ENCODE measurements at places on chromosomes 1 and 21. TPM values are rescaled to one million over a fixed set of nuclear protein-coding genes. Genes with fewer than 3 reads are reported as not detected.
A peak's percentile ranks its signal among the peaks of the same experiment; 100 is the strongest.

DNA sequence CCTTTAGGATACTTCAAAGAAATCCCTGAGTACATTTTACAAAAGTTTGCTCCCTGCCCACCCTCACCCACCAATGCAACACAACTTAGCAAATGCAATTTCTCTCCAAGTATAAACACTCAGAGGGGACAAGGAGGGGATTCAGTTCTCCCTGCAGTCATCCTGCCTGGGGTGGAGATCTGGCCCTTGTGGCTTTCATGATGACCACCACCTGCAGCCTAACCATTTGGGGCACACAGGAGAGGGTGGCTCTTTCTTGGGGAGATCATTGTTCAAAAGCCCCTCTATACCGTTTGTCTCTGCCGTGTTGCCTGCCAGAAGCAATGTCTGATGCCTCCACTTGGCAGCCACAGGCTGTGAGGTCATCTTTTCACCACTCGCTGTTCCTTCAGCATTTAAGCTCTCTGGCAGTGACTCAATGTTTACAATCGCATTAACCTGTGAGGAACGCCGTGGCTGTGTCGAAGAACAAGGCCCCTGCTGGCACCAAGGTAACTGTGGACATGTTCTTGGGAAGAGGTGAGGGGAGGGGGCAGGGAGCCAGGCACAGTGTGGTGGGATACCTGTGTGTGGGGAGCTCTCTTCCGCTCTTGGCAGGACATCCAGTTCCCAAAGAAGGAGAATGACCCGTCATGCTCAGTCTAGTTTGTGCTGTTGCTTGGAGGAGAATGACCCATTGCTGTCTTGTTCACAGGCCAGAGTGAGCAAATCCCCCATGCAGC, 103.9 kb upstream of the DUSP10 start:
- peaks cover 18% of the 10 kb centered on the region for H3K4me1 ChIP-seq
- peak; percentile 87 for DNase-seq
- no peak overlapping the region for H3K4me3 ChIP-seq

GRCh38 chr1:177133977-177134538, 30.5 kb downstream of the ASTN1 start:
- H3K4me1 ChIP-seq = no peaks in the 10 kb centered on the region
- H3K36me3 ChIP-seq = no peaks in the 10 kb centered on the region
- no peak overlapping the region for H3K27ac ChIP-seq
- no peak for DNase-seq
- peaks cover 3% of the 10 kb centered on the region for H3K27me3 ChIP-seq
- no peak overlapping the region for H3K4me3 ChIP-seq

Gene GPR61
- 0.50 TPM for total RNA-seq

- peaks cover 22% of the 10 kb centered on the region for H3K4me1 ChIP-seq
- no peak overlapping the region for H3K4me3 ChIP-seq
- peak overlapping the region; percentile 64 for H3K27ac ChIP-seq
- no peak for DNase-seq
- no peaks in the 10 kb centered on the region for H3K36me3 ChIP-seq
These were observed 119.3 kb upstream of the ATP1A1 start for GRCh38 chr1:116253566-116254382.

Gene FCRL1
- total RNA-seq = not detected

Gene GBP3
- 10.8 TPM for total RNA-seq

GRCh38 chr1:9280015-9280860, 12.5 kb upstream of the SPSB1 start:
- peak overlapping the region; percentile 88 for H3K27ac ChIP-seq
- no peaks in the 10 kb centered on the region for H3K27me3 ChIP-seq
- H3K4me1 ChIP-seq = peaks cover 34% of the 10 kb centered on the region
- no peak overlapping the region for H3K4me3 ChIP-seq
- peak; percentile 86 for DNase-seq

Gene C1orf167
- total RNA-seq = not detected

DNA sequence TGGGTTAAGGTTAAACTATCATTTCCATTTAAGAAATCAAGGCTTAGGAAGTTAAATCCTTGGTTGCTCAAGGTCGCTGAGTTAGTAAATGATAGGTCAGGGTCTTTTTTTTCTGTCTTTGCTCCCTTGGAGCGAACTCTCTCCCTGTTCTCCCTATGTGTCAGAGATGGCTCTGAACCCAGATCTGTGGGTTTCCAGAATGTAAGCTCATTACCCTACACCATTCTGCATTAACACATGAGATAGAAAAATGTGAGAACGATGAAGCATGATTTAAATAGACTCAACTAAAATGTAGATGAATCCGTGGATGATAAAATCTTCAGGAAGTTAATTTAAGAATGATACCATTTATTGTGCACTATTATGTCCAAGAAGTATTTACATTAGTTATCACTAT, 25.0 kb upstream of the ST6GALNAC3 start:
- no peak overlapping the region for H3K27ac ChIP-seq
- no peak for DNase-seq
- no peaks in the 10 kb centered on the region for H3K27me3 ChIP-seq
- no peak overlapping the region for H3K4me3 ChIP-seq
- H3K36me3 ChIP-seq = no peaks in the 10 kb centered on the region

Gene AGMAT
- 49.9 TPM for total RNA-seq

All from hepatocyte (in vitro differentiated cells).